ENCODE measurements at places on chromosomes 16 and 17.

DNA sequence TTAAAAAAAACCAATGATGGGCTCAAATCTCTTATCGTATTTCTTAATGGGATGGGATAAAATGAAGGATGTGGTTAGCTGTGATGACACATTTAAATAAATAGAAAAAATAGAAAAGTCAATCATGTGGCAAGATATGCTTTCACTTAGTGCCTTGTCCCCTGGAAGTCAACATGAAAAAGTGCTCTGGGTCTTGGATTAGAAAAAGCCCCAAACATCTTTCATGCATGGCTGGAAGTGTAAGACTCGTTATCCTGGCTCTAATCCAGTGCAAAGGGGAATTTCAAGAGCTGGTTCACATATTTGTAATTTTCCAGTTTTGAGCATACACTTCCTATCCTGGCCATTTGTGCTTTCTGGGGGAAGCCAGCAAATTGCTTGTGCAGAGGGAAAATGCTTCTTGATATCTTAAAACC is 160.9 kb downstream of the MAP2K6 start:
- DNase-seq, result no peak

DNA sequence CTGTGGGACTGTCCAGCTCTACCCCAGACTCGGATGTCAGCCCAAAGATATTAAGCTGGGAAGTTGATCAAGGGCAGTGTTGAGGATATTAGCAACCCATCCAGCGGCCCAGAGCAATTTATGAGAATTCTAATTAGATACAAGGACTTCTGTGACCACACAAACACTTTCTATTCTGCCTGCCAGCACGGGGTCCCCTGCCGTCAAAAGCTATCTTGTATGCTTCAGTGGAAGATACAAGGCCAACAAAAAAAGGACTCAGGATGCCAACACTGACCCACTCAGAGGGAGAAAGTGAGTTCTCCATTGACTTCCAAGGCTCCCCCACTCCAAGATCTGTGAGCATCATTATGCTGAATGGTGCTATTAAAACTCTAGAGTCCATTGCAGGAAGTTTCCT is 390.7 kb downstream of the GRIN2A start:
- no peak for DNase-seq

DNA sequence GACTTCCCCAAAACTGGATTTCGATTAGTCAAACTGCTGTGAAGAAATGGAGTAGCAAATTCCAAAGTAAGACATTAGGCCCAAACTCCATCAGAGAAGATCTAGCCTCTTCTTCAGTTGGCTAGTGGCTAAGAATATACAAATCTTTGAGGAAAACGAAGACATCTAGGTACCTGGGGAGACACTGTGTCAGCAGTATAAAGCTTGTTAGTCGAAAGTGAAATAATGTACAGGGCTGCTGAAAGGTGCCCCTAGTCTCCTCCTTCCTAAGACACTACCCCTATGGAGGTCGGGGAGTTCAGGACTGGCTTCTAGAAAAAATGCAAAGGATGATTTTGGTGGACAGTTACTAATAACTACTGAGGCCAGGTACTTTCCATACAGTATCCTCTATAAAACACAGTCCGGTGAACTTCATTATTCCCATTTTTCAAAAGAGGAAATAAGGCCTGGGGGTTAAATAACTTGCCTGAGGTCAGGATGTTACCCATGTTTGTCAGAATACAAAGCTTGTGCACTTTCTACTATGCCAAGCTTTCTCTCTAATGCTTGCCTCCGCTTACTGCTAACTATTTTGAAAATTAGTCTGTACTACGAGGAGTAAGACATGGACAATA is 15.0 kb downstream of the DNAJC7 start:
- no peak for DNase-seq

- no peak for DNase-seq
Observed at GRCh38 chr16:14302399-14303181, 231.5 kb downstream of the MRTFB start.

GRCh38 chr16:57509231-57509923 is 23.1 kb upstream of the DOK4 start:
- DNase-seq, result no peak

- no peak for DNase-seq
Observed at GRCh38 chr17:66313995-66314659, 11.7 kb downstream of the PRKCA start.

GRCh38 chr17:65456368-65457151 is 104.9 kb downstream of the AXIN2 start:
- no peak for DNase-seq

- no peak for DNase-seq
Observed at GRCh38 chr17:33811984-33812577, 443.0 kb upstream of the CCL2 start.

Measured in bone marrow (tissue), 2 donors.